ENCODE measurements at places on chromosomes 2 and 18.

DNA sequence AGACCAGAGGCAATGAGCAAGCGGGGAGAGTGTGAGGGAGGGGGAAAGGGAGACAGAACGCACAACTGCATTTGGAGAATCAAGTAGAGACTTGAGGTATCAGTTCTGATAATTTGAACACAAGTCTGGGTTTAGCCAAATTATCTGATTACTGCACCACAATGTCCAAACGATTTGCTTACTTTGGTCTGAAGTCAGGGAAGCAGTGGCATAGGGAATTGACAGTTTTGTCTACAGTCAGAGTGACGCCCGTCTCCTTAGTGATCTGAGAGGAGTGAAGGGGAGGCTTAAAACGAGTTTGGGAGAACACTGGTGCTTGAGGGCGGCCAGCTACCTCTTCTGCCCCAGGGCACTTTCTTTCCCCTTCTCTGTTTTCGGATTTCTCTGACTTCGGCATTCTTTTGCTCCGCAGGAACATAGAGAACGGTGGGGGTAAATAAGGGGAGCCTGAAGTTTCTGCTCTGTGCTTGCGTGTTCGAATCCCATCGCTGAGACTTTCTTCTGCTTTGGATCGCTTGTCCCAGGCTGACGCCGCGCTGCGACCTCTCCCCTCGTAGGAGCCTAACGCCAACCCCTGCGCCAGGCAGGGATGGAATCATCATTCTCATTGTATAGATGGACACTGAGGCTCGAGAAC is 2.9 kb upstream of the DLX2 start:
- H3K27ac ChIP-seq, result no peak overlapping the region
- peak overlapping the region; percentile 22 for H3K4me3 ChIP-seq
- peaks cover 29% of the 10 kb centered on the region for H3K4me1 ChIP-seq
- peak; percentile 17 for DNase-seq
- H3K27me3 ChIP-seq, result peaks cover 87% of the 10 kb centered on the region

GRCh38 chr18:33184175-33184574 is 256.3 kb downstream of the CCDC178 start:
- H3K4me3 ChIP-seq, result no peak overlapping the region
- no peak overlapping the region for H3K27ac ChIP-seq
- no peaks in the 10 kb centered on the region for H3K27me3 ChIP-seq

DNA sequence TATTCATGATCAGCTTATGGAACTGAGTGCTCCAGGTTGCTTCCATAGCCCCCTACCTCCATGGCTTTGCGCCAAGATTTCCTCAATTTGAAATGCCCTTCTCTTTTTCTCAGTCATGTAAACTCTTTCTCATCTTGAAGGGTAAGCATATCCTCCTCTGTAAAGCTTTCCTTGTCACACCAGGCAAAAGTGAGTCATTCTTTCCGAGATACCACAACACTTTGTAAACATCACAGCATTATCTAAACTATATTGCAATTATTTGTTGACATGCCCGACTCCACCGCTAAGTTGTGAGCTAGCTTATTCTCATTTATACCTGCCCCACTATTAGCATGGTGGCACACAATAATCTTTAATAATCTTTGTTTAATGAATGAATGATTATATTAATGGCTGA is 419.5 kb upstream of the CHST9 start:
- H3K4me3 ChIP-seq, result no peak overlapping the region
- DNase-seq, result no peak
- H3K27ac ChIP-seq, result no peak overlapping the region
- H3K4me1 ChIP-seq, result no peaks in the 10 kb centered on the region
- H3K27me3 ChIP-seq, result no peaks in the 10 kb centered on the region

GRCh38 chr18:23553887-23554286 is 32.4 kb downstream of the NPC1 start:
- no peak for DNase-seq
- no peaks in the 10 kb centered on the region for H3K27me3 ChIP-seq
- H3K4me3 ChIP-seq, result no peak overlapping the region
- no peak overlapping the region for H3K27ac ChIP-seq

DNA sequence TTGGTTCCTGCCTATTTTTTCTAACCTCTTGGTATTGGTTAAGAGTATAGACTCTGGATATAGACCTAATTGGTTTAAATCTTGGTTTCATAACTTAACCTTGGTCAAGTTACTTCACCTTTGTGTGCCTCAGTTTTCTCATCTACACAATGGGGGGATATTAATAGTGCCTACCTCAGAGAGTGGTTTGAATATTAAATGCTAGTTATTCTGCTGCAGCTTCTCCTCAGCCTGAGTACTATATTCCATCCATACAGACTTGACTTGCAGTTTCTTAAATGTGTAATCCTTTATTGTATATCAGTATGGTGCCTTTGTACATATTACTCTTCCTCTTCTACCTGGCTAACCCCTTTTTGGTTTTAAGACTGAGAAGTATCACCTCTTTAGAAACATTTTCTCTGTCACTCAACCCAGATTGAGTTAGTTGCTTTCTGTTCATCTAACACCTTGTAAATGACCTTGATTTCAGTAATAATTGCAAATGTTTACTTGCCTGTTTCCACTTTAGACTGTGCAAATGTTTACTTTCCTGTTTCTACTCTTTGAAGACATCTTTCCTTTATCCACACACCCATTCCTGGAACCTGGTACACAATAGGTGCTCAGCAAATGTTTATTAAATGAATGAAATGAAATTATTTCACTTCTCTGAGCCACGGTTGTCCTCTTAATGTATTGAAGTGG is 6.6 kb downstream of the ACVR2A start:
- no peak overlapping the region for H3K27ac ChIP-seq
- H3K4me3 ChIP-seq, result no peak overlapping the region
- no peak for DNase-seq
- no peaks in the 10 kb centered on the region for H3K36me3 ChIP-seq
- H3K4me1 ChIP-seq, result peaks cover 4% of the 10 kb centered on the region

DNA sequence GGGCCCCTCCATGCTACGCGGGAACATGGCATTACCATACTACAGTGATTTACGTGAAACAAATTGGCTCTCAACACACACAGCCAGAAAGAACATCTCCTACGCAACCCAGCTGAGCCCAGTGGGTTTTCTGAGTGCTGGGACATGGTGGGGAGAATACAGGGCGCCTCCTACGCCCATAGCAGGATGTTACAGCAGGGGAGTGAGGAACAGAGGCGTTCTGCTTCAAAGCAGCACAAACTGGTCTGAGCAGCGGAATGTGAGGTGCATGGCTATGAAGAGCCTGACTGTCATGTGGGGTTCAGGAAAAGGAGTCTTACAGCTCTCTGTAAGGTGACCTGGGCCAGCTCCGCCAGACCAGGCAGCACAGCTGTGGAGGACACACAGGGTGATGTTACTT is 108.6 kb upstream of the REV1 start:
- no peak overlapping the region for H3K27ac ChIP-seq
- peaks cover 9% of the 10 kb centered on the region for H3K4me1 ChIP-seq
- H3K27me3 ChIP-seq, result no peaks in the 10 kb centered on the region
- no peak overlapping the region for H3K4me3 ChIP-seq
- no peaks in the 10 kb centered on the region for H3K36me3 ChIP-seq

GRCh38 chr18:28068207-28068606 is 108.7 kb downstream of the CDH2 start:
- peaks cover 17% of the 10 kb centered on the region for H3K4me1 ChIP-seq
- no peak overlapping the region for H3K27ac ChIP-seq
- no peaks in the 10 kb centered on the region for H3K27me3 ChIP-seq
- H3K4me3 ChIP-seq, result no peak overlapping the region

- peaks cover 11% of the 10 kb centered on the region for H3K27me3 ChIP-seq
- no peak for DNase-seq
- H3K4me1 ChIP-seq, result no peaks in the 10 kb centered on the region
- no peak overlapping the region for H3K4me3 ChIP-seq
Observed at GRCh38 chr2:88838165-88838635, 146.7 kb downstream of the RPIA start.

GRCh38 chr2:10908195-10908594 is 3.5 kb upstream of the KCNF1 start:
- no peaks in the 10 kb centered on the region for H3K36me3 ChIP-seq
- no peak overlapping the region for H3K27ac ChIP-seq
- H3K4me3 ChIP-seq, result no peak overlapping the region
- H3K4me1 ChIP-seq, result peaks cover 8% of the 10 kb centered on the region

GRCh38 chr2:188664416-188664815 is 309.8 kb upstream of the COL3A1 start:
- no peak overlapping the region for H3K4me3 ChIP-seq
- DNase-seq, result no peak
- no peaks in the 10 kb centered on the region for H3K27me3 ChIP-seq
- H3K4me1 ChIP-seq, result no peaks in the 10 kb centered on the region

DNA sequence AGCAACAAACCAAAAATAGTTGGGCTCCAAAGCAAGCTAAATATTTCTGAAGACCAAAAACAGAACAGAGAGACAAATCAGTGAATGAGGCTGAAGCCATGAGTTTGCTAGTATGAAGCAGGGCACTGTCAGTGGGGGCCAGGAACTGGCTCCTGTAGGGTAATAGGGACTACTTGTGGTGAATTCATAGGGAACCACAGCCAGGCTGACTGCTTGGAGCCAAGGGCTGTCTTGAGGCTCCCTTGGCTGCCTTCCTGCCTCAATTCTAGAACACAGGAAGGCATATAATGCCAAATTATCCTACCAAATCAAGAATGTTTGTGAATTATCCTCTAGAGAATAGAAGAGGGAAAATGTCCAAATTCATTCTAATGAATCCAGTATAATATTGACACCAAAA is 406.0 kb downstream of the CCDC85A start:
- no peaks in the 10 kb centered on the region for H3K27me3 ChIP-seq
- H3K36me3 ChIP-seq, result no peaks in the 10 kb centered on the region
- H3K27ac ChIP-seq, result no peak overlapping the region

DNA sequence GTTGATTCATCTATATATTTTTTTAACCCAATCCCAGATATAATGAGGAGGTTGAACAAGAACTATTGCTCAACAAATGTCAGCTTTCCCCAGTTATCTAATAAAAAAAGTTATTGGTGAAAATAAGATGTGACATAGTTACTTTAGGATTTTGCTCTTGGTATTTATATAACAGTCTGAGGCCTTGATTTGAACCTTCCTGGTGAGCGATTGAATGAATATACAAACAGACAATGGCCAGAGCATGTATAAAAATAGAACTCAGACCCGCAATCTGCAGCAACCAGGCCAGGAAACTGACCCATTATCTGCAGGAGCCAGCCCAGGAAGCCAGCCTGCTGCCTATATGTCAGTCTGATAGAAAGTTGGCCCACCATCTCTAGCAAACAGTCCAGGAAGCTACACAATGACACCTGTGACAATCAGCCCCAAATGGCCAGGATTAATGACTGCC is 81.6 kb downstream of the HS6ST1 start:
- no peak overlapping the region for H3K27ac ChIP-seq
- H3K27me3 ChIP-seq, result peaks cover 2% of the 10 kb centered on the region
- H3K4me3 ChIP-seq, result no peak overlapping the region
- peaks cover 7% of the 10 kb centered on the region for H3K4me1 ChIP-seq

DNA sequence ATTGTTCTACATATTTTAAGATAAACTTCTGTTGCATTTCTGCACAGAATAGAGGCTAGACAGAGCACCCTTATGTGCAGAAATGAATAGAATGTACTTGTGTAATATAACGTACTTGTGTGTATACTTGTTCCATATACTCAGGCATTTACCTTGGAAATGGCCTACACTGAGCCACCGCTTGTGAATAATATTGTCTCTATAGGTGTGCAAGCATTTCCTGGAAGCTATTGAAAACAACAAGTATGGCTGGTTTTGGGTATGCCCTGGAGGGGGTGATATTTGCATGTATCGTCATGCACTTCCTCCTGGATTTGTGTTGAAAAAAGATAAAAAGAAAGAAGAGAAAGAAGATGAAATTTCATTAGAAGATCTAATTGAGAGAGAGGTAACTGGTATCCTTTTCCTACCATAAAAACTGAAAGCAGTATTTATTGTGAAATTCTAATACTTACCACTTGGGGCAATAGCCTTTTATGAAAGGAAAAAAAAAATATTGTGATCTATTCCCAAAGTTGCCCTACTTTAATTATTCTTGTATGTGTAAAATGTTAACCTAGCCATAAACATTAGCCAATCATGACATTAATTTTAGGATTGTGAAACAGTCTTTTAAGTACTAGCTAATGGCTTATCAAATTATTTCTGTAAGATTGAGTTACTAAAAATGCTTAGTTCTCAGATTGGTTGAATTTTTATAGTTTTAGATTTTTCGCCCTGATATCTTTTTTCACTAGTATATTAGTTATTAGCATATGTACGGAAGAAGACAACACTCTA is 18.0 kb downstream of the ZC3H15 start:
- DNase-seq, result no peak
- peaks cover 10% of the 10 kb centered on the region for H3K36me3 ChIP-seq
- no peak overlapping the region for H3K4me3 ChIP-seq
- no peaks in the 10 kb centered on the region for H3K27me3 ChIP-seq
- no peak overlapping the region for H3K27ac ChIP-seq

DNA sequence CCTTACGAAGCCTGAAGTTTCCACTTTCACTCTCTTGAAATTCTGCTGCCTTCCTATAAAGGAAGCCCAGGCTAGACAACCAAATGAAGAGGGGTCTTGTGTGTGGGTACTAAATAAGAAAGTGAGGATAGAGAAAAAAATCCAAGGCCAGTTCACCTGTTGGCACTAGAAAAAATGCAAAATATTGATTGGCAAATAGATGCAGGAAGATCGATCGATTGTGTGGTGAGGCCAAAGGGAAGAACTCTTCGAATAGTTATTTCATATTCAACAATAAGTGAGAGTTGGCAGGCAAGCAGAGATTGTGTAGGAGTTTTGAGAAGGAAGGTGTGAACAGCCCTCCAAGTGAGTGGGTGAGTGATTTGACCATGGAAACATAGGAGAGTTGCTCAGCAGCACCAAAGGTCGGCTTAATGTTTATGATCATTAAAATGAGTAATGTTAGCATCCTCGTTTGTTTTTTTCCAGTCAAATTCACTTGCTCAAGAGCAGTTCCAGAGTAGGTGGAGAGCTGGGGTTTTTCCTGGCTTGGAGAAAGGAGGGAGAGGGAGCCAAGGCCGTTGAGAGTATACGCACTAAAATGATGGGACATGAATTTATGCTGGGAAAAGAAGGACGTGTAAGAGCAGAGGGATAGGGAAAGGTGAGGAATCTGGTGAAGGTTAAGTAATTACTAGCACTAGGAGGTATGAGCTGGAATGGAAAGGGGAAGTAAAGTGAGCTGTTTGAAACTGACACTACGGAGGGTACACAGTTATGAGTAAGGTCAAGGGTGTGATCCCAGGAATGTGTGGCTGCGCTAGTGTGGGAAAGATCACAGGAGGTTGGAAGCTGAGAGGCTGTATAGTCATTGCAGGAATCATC is 1.1 kb upstream of the NAPG start:
- peaks cover 3% of the 10 kb centered on the region for H3K4me1 ChIP-seq
- no peaks in the 10 kb centered on the region for H3K27me3 ChIP-seq
- no peak for DNase-seq
- no peak overlapping the region for H3K27ac ChIP-seq

DNA sequence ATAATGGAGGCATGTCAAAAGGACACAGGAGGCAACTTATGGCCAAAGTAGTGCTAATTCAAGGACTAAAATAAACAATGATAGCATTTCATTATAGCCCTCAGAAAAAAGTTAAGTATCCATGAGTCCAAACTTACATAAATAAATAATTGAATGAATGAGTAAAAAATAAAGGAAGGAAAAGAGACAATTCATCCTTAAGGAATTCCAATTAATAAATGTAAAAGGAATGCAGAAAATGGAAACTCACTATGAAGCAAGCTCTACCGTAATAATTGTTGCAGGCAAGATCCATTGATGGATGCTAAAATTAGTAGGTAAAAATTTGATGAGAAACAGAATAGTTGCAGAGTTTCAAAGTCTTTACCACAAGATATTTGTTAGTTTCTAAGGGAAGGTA is 88.2 kb upstream of the RAPGEF4 start:
- no peak overlapping the region for H3K27ac ChIP-seq
- H3K4me1 ChIP-seq, result no peaks in the 10 kb centered on the region
- DNase-seq, result no peak

- H3K4me3 ChIP-seq, result no peak overlapping the region
- H3K27me3 ChIP-seq, result no peaks in the 10 kb centered on the region
- no peaks in the 10 kb centered on the region for H3K4me1 ChIP-seq
- no peak overlapping the region for H3K27ac ChIP-seq
- peak; percentile 43 for DNase-seq
- no peaks in the 10 kb centered on the region for H3K36me3 ChIP-seq
Observed at GRCh38 chr2:44392338-44392943, 30.7 kb downstream of the CAMKMT start.

Data from neuronal stem cell (in vitro differentiated cells).